ENCODE measurements at places on chromosomes 2 and 18.

DNA sequence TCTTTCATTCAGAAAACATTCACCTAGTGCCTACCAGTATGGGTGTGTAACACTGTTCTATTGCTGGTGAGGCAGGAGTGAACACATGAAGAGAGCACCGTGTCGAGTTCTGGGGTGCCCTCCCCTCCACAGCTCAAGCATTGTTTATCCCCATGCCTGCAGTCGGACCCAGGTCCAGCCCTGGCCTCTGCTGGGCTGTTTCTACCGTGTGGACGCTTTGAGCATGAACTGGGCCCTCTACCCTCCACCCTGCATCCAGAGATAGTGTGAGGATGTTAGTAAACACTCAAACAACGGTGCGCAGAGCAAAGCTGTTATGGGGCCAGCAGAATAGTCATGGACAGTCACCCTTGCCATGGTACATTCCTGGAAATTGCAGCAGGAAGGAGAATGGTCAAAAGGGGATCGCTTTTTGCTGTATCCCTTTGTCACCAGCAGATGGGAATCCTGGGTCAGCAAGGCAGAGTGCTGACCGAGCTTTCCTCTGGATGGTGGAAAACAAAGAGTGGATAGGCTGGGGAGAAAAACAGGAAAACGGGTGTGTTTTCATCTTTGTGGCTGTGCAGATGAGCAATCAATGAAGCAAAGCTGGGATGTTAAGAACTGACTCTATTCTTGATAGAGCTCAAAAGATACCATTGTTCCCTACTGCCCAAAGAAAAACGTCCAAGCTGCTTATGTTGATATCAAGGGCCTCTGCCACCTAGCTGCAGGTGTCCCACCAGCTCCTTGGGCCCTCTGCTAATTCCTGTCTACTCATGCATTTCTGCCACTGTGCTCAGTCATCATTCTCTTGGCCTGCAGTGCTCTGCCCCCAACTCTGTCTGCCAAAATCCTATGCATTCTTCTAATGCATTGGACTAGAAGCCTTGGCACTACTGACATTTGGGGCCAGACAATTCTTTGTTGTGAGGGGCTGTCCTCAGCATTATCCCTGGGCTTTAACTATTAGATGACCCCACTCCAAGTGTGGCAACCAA, 38.7 kb downstream of the REEP1 start:
- no peak for DNase-seq

DNA sequence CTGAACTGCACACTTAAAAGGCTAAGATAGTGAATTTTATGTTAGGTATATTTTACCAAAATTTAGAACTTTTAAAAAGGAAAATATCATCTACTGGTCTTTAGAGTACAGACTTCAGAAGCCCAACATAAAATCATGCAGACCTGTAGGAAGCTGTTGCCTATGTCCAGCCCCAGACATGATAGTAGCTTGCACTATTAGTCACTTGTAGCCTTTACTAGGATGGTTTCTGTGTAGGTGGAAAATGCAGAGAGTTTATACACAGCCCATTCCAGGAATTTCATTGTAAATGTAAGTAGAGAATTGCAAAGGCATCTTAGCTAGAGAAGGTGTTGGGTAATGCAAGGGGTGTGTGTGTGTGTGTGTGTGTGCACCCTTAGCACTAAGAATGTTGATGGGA, 640.2 kb downstream of the RNF144A start:
- no peak for DNase-seq

- no peak for DNase-seq
Observed at GRCh38 chr2:37361994-37362698, 17.7 kb downstream of the QPCT start.

DNA sequence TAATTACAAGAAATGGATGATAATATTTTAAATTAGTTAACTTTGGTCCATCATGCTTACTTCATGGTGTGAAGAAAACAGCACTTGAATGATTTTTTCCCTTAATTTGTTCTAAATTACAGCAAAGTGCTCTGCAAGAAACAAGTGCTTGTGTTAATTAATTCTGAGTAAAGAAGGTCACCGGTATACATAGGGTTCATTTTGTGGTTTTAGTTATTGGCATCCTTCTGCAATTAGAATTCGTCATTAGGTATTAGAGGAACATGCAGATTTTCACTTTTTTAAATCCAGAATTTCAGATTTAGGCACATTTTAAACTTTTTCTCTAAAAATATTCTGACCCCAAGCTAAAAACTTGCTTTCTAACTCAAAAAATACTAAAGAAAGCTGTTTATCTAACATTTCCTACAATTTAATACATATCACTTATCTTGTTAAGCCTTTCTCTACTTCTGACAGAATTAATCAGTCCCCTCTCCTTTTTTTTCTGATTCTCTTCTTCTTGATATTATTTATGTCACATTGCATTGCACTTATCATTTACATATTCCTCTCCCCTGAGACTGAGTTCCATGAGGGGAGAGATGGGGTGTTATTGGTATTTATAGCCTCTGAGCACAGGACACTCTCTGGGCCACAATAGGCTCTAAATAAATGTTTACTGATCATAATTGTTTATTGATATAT, 129.2 kb downstream of the PLA2R1 start:
- DNase-seq: no peak

DNA sequence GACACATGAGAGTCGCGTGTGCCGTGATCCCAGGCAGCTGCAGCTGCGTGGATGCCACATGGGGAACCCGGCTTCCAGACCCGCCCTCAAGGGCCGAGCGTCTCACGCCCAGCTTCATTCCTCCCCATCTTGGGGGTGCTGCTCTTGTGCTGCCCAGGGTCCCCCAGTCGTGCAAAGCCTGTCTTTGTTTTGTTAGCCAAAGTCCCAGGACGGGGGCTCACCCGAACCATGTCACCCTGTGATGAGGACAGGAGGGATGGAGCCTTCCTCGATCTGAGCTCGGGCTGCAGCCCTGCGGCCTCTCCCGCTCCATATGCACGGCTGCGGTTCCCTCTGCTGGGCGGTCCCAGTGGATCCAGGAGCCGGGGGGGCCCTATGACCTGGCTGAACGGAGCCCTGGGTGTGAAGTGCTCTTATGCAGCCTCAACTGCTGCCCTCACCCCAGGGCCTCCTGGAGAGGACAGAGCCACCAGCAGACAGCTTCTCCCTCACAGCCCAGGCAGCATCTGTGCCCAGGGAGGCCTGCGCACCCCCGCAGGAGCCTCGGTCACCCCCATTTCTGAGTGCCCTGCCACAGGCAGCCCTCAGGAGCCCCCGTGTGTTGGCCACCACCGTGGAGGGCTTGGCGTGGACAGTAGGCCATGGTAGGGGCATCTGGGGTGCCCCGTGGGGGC, 99.0 kb upstream of the CTDP1 start:
- no peak for DNase-seq

- DNase-seq: no peak
Observed at GRCh38 chr2:111919794-111920608, 21.6 kb downstream of the MERTK start.

GRCh38 chr2:126910637-126911036, 11.9 kb downstream of the TEX51 start:
- no peak for DNase-seq

DNA sequence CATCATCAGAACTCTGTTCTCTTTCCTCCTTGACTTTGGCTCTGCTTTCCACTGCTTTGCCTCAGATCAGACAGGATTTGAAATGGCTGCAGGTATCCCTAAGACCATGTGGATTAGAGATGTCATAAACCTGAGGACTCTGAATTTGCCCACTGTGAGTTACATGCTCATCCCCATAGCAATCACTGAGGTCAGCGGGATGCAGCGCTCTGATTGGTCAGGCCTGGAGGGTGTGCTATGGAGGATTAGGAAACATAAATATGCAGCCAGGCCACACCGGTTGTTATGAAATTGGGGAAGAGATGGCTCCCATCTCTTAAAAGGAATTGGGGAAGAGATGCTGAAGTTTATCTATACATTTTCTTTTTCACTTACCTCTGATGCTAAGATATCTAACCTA, 73.7 kb upstream of the DNAJC10 start:
- DNase-seq: no peak

DNA sequence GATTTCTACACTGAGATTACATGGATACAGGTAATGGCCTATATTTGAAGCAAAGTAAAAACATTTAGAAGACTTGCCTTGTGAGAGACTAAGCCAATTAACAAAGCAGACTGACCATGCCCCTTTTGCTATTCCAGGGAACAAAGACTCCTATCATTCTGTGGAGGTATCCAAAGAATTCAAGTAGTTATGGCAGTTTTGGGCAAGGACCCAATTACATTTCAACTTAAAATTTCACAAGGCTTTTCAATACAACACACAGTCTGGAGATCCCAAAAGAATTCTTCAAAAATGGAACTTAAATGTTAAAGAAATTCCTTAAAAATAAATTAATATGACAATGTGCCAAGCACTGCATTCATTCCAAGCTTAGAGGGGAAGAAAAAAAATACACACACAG, 109.2 kb upstream of the CHRNA1 start:
- DNase-seq: no peak

DNA sequence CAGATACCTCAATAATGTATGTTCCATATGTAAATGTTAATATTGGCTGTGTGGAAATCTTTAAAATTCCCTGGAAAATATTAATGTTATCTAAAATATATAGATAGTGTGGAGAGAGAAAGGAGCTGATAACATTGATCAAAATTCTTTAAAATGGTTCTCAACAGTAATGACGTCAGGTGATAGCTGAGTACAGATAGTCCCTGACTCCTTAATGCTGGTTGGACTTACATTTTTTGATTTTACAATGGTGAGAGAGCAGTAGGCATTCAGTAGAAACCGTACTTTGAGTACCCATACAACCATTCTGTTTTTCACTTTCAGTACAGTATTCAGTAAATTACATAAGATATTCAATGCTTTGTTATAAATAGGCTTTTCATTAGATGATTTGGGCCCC, 146.6 kb downstream of the GALNT3 start:
- DNase-seq: no peak

DNA sequence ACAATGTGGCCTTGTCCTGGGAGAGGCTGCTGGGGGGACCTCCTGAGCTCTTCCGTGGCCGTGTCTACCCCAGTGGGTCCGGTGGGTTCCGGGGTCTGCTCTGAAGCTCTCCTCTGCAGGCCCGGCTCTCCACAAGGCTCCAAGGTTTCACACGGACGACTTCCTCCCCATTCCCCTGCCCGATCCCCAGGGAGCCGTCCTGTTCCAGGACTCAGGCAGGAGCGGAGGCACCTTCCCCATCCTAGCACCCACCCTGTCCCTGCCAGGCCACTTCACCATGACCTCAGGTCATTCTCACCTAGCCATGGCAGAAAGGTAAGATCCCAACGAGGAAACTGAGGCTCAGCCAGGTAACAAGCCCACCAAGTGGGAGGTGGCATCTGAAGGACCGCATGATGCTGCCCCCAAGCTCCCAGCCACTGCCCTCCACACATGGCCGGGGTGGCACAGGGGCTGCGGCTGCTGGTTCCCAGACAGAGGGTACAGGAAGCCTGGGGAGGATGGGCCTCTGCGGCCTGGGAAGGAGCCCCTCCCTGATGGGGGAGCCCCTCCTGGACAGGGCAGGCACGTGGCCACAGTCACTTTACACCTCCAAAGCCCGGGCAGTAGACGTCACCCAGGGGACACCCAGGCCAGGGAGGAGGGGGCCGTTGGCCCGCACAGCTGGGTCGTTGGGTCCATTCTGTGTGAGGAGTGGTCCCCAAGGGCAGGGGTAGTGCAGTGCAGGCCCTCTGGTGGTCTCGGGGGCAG, 274.0 kb downstream of the NDUFA10 start:
- DNase-seq: no peak

- no peak for DNase-seq
Observed at GRCh38 chr2:20212871-20213503, 11.9 kb downstream of the SDC1 start.

DNA sequence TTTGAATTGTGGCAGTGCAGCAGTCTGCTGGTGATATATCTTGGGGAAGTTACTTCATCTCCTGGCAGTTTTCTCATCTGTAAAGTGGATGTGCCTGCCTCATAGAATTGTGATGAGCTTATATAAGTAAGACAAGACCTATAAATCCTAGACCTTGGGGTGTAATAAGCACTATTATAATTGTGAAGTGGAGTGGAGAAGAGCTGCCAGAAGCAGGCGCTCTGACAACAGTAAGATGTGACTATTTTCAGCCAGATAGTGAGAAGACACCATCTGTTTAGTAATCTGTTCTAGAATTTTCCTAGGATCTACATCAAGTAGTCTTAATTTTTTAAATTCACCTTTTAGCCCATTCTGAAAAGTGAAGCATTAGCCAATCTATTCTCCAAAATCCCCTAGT, 85.6 kb upstream of the TSPYL6 start:
- DNase-seq: no peak
